ENCODE measurements at places on chromosomes 11 and 22. TPM values are rescaled to one million over a fixed set of nuclear protein-coding genes. Genes with fewer than 3 reads are reported as not detected.

CHADL gene
- total RNA-seq = 32.0 TPM

DNA sequence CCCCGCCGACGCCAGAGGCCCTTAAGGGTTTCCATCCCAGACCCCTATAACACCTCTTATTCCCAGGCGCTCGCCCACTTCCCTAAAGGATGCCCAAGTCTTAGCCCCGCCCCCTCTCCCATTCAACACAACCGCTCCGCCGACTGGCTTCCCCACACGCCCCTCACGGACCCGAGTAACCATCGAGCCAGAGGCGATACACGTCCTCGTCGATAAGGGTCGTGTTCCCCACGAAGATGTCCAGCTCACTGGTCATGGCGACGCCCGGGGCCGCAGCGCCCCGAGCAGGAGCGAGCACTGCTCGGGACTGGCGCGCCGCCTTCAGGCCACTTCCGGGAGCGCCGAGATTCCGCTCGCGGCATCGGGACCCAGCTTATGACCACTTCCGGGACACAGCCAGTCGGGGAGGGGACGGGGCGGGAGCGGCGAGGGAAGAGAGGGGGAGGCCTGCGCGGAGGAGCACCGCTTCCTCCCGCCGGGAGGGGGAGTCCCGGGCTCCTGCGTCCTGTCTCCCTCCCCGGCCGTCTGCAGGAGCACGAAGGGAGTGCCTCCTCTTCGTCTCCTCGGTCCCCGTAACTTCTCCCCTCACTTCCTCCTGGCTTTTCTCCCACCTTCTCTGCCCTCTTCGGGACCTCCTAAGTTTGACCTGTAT is at the start of gene FIBP:
FIBP (minus strand) TSS at position 309 of the 652 bp plus-strand sequence; CDS start at position 256, 53 bp downstream.
- peak within 1 kb of the TSS; percentile 93 for H3K4me3 ChIP-seq
- DNase-seq = peak; percentile 96
- peak within 1 kb of the TSS; percentile 98 for H3K27ac ChIP-seq

GRCh38 chr11:79963856-79964645 is 523.2 kb upstream of the TENM4 start:
- no peak overlapping the region for H3K4me3 ChIP-seq
- DNase-seq = no peak
- H3K36me3 ChIP-seq = no peaks in the 10 kb centered on the region
- no peak overlapping the region for H3K27ac ChIP-seq

CD3G gene
- 0.44 TPM for total RNA-seq

GRCh38 chr22:40328546-40329456 is 17.5 kb upstream of the ADSL start:
- H3K4me3 ChIP-seq = no peak overlapping the region
- H3K27ac ChIP-seq = peak overlapping the region; percentile 15
- H3K36me3 ChIP-seq = peaks cover 17% of the 10 kb centered on the region

HSPA8 gene
- total RNA-seq = 591 TPM

DNA sequence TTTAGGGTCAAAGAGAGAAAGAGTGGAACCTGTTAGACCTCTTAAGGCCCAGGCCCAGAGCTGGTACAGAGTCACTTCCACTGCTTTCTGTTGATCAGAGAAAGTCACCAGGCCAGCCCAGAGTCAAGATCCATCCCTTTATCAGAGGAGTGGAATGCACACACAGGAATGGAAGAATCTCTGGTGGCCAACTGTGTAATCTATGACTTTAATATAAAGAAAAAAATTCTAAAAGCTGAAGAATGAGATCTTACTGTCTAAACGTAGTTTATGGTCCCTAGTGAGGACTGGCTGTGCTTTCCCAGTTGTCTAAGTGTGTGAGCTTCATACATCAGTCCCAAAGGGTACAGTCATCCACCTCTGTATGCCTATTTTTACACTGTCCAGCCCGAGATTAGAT is 51.0 kb downstream of the PPFIBP2 start:
- no peaks in the 10 kb centered on the region for H3K36me3 ChIP-seq
- H3K27me3 ChIP-seq = no peaks in the 10 kb centered on the region
- H3K27ac ChIP-seq = no peak overlapping the region
- DNase-seq = no peak

GRCh38 chr11:107882095-107882820 is 23.7 kb upstream of the SLC35F2 start:
- no peak for DNase-seq
- H3K27ac ChIP-seq = no peak overlapping the region
- H3K36me3 ChIP-seq = no peaks in the 10 kb centered on the region
- H3K4me3 ChIP-seq = no peak overlapping the region
- no peaks in the 10 kb centered on the region for H3K4me1 ChIP-seq
